ENCODE measurements at places on chromosomes 4 and X. TPM values are rescaled to one million over a fixed set of nuclear protein-coding genes. Genes with fewer than 3 reads are reported as not detected.

Gene XKRX
- under 0.01 TPM for total RNA-seq

Gene TCEAL3
- total RNA-seq: 21.6 TPM

Gene RAB40AL
- 0.33 TPM for total RNA-seq

Gene ZNF185
- 1.0 TPM for total RNA-seq

Gene HPGDS
- total RNA-seq: not detected

Gene MAGEA12
- not detected for total RNA-seq

Gene PLP1
- not detected for total RNA-seq

Gene NLRP2B
- total RNA-seq: under 0.01 TPM

Gene SSX2
- total RNA-seq: not detected

Gene ACOT9
- 42.3 TPM for total RNA-seq

Gene HERC5
- total RNA-seq: 3.3 TPM

Gene SSX3
- total RNA-seq: not detected

DNA sequence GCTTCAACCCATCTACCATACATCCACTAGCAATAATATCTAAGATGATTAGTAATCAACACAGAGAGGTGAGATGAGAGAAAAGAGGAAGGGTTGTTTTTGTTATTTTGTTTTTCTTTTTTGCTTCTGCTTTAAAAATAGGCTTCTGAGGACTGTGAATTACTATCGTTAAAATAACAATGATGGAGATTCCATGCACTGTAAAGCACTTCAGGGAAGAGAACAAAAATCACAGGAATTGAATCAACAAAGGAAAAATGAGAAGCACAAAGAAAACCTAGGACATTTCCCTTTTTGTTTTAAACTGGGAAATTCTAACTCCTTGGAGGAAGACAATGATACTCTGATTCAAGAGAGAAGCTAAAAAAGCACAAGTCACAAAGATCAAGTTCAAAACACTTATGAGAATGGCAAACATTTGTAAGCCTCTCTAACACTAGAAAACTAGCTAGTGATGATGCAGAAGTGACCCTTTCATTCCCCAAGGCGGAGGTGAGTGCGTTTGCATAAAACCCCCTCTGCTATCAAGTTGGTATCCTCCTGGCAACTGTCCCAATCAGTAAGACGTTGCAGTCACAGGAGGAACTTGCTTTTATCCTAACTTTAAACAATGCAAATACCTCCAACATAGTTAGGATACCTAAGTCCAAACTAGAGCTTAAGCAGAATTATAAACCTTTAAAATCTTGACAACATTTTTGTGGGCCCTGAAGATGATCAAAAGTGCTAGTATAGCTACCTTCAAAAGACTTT is 308.5 kb downstream of the CAMK2D start:
- H3K4me1 ChIP-seq: no peaks in the 10 kb centered on the region
- peaks cover 6% of the 10 kb centered on the region for H3K36me3 ChIP-seq
- no peak overlapping the region for H3K27ac ChIP-seq
- H3K4me3 ChIP-seq: no peak overlapping the region
- DNase-seq: peak; percentile 56

- no peaks in the 10 kb centered on the region for H3K36me3 ChIP-seq
- H3K4me3 ChIP-seq: no peak overlapping the region
- H3K4me1 ChIP-seq: no peaks in the 10 kb centered on the region
- no peaks in the 10 kb centered on the region for H3K27me3 ChIP-seq
- no peak overlapping the region for H3K27ac ChIP-seq
These were observed 39.3 kb upstream of the CLDN34 start for GRCh38 chrX:9927698-9928482.

- H3K36me3 ChIP-seq: no peaks in the 10 kb centered on the region
- H3K4me1 ChIP-seq: no peaks in the 10 kb centered on the region
- no peak for DNase-seq
- H3K27me3 ChIP-seq: no peaks in the 10 kb centered on the region
These were observed 328.2 kb downstream of the DKK2 start for GRCh38 chr4:106707776-106708463.

GRCh38 chr4:2141022-2141761 is 82.1 kb downstream of the NAT8L start:
- no peaks in the 10 kb centered on the region for H3K27me3 ChIP-seq
- no peaks in the 10 kb centered on the region for H3K4me1 ChIP-seq
- no peak overlapping the region for H3K27ac ChIP-seq

DNA sequence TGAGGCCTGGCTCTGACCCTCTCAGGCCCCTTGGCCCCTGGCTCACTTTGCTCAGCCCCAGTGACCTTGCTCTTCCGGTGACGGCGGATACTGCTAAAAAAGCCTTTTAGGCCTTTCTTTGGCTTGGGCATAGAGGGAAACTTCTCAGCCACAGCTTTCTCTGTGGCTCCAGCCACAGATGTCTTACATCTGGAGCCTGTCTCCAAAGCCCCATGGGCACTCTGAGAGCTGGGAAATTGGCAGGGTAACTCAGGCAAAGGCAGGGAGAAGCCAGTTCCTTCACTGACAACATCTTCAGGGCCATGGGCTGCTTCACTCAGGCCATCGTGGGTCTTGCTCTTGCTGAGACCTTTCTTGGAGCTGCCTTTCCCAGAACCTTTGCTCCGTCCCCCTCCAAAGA is 12.8 kb downstream of the AMER1 start:
- no peak overlapping the region for H3K27ac ChIP-seq
- H3K27me3 ChIP-seq: no peaks in the 10 kb centered on the region
- no peak overlapping the region for H3K4me3 ChIP-seq
- peaks cover 3% of the 10 kb centered on the region for H3K36me3 ChIP-seq

GRCh38 chr4:114539985-114540384 is 58.6 kb upstream of the UGT8 start:
- H3K36me3 ChIP-seq: no peaks in the 10 kb centered on the region
- no peak for DNase-seq

- no peaks in the 10 kb centered on the region for H3K27me3 ChIP-seq
- DNase-seq: peak; percentile 62
- H3K36me3 ChIP-seq: no peaks in the 10 kb centered on the region
- H3K4me3 ChIP-seq: no peak overlapping the region
- H3K27ac ChIP-seq: no peak overlapping the region
These were observed 184.7 kb upstream of the S100G start for GRCh38 chrX:16465081-16465876.

- no peak for DNase-seq
- H3K36me3 ChIP-seq: no peaks in the 10 kb centered on the region
- no peak overlapping the region for H3K4me3 ChIP-seq
- no peaks in the 10 kb centered on the region for H3K27me3 ChIP-seq
- H3K4me1 ChIP-seq: no peaks in the 10 kb centered on the region
These were observed 49.6 kb upstream of the SCML1 start for GRCh38 chrX:17687648-17688047.

- DNase-seq: no peak
- no peaks in the 10 kb centered on the region for H3K27me3 ChIP-seq
- H3K36me3 ChIP-seq: no peaks in the 10 kb centered on the region
- no peak overlapping the region for H3K27ac ChIP-seq
- no peaks in the 10 kb centered on the region for H3K4me1 ChIP-seq
These were observed 12.9 kb upstream of the ODAM start for GRCh38 chr4:70182517-70183167.

GRCh38 chr4:183834252-183834651 is 70.9 kb upstream of the STOX2 start:
- no peaks in the 10 kb centered on the region for H3K4me1 ChIP-seq
- H3K4me3 ChIP-seq: no peak overlapping the region
- DNase-seq: no peak

GRCh38 chr4:28686618-28687017 is 1826.0 kb downstream of the STIM2 start:
- no peaks in the 10 kb centered on the region for H3K27me3 ChIP-seq
- no peak overlapping the region for H3K27ac ChIP-seq
- no peaks in the 10 kb centered on the region for H3K4me1 ChIP-seq
- H3K4me3 ChIP-seq: no peak overlapping the region

GRCh38 chr4:184228056-184228705 is 10.5 kb upstream of the ENPP6 start:
- no peaks in the 10 kb centered on the region for H3K36me3 ChIP-seq
- no peak for DNase-seq
- H3K4me3 ChIP-seq: no peak overlapping the region
- no peaks in the 10 kb centered on the region for H3K27me3 ChIP-seq

- no peaks in the 10 kb centered on the region for H3K27me3 ChIP-seq
- H3K4me3 ChIP-seq: no peak overlapping the region
- peak overlapping the region; percentile 30 for H3K27ac ChIP-seq
- no peaks in the 10 kb centered on the region for H3K4me1 ChIP-seq
- peak; percentile 93 for DNase-seq
These were observed 236.9 kb downstream of the AR start for GRCh38 chrX:67780694-67781109.

GRCh38 chrX:12819222-12819621 is 28.0 kb downstream of the PRPS2 start:
- H3K4me1 ChIP-seq: no peaks in the 10 kb centered on the region
- no peaks in the 10 kb centered on the region for H3K36me3 ChIP-seq
- no peak overlapping the region for H3K27ac ChIP-seq
- no peaks in the 10 kb centered on the region for H3K27me3 ChIP-seq
- no peak overlapping the region for H3K4me3 ChIP-seq

DNA sequence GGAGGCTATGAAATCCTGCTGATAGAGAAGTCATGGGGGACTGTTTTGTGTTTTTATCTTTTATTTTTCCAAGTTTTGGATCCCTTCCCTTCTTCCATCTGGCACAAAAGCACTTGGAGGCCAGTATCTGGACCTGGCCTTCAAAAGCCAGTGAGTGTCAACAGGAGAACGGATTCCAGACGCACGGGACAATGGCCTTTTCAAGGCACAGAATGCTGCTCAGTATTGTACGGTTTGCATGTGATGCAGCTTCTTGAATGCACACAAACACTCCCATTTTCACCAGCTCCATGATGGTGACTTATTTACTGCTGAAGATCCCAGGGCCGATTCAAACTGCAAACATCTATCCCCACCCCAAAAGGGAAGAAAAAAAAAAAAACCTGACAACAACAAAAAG is 145.4 kb downstream of the CPEB2 start:
- H3K27ac ChIP-seq: no peak overlapping the region
- H3K4me1 ChIP-seq: peaks cover 7% of the 10 kb centered on the region
- no peaks in the 10 kb centered on the region for H3K36me3 ChIP-seq
- H3K4me3 ChIP-seq: no peak overlapping the region
- no peaks in the 10 kb centered on the region for H3K27me3 ChIP-seq

- DNase-seq: no peak
- H3K36me3 ChIP-seq: no peaks in the 10 kb centered on the region
- H3K27ac ChIP-seq: no peak overlapping the region
- H3K4me3 ChIP-seq: no peak overlapping the region
- no peaks in the 10 kb centered on the region for H3K27me3 ChIP-seq
- peaks cover 2% of the 10 kb centered on the region for H3K4me1 ChIP-seq
These were observed 1.9 kb upstream of the FAM9C start for GRCh38 chrX:13046141-13046855.

- peaks cover 3% of the 10 kb centered on the region for H3K4me1 ChIP-seq
- no peaks in the 10 kb centered on the region for H3K36me3 ChIP-seq
- DNase-seq: peak; percentile 69
- H3K27ac ChIP-seq: no peak overlapping the region
These were observed 22.6 kb downstream of the NAP1L5 start for GRCh38 chr4:88674979-88675378.

DNA sequence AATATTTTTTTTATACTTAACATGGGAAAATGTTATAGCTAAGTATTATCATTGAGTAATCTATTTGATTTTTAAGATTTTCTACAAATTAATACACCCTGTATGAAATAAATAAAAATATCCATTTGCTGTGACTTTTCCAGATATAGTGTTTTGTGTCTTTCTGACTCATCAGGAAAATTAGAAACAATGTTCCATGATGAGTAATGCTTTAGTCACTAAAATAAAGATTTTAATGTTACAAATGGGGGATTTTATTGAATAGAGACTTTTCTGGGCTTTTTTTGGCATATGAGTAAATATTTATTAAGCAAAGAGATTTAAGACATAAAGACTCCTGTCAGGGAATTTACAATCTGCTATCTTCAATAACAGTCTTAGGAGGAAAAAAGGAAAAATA is 279.2 kb upstream of the NOCT start:
- no peak overlapping the region for H3K27ac ChIP-seq
- no peaks in the 10 kb centered on the region for H3K36me3 ChIP-seq
- no peaks in the 10 kb centered on the region for H3K27me3 ChIP-seq
- peak; percentile 46 for DNase-seq
- H3K4me3 ChIP-seq: no peak overlapping the region

GRCh38 chr4:55468724-55469123 is 73.0 kb downstream of the TMEM165 start:
- no peak overlapping the region for H3K4me3 ChIP-seq
- no peaks in the 10 kb centered on the region for H3K4me1 ChIP-seq
- peak; percentile 78 for DNase-seq
- H3K36me3 ChIP-seq: no peaks in the 10 kb centered on the region
- H3K27me3 ChIP-seq: no peaks in the 10 kb centered on the region
- no peak overlapping the region for H3K27ac ChIP-seq

GRCh38 chr4:37892641-37893040 is 1.8 kb downstream of the TBC1D1 start:
- no peak overlapping the region for H3K4me3 ChIP-seq
- no peaks in the 10 kb centered on the region for H3K36me3 ChIP-seq
- H3K4me1 ChIP-seq: peaks cover 2% of the 10 kb centered on the region
- DNase-seq: no peak

GRCh38 chrX:119249891-119250290 is 13.8 kb downstream of the PGRMC1 start:
- H3K27me3 ChIP-seq: no peaks in the 10 kb centered on the region
- H3K36me3 ChIP-seq: no peaks in the 10 kb centered on the region
- no peak overlapping the region for H3K4me3 ChIP-seq
- DNase-seq: peak; percentile 10
- no peak overlapping the region for H3K27ac ChIP-seq
- H3K4me1 ChIP-seq: no peaks in the 10 kb centered on the region
